Foreskin keratinocyte (primary cell): ENCODE measurements at places on chromosomes 7 and 10.

DNA sequence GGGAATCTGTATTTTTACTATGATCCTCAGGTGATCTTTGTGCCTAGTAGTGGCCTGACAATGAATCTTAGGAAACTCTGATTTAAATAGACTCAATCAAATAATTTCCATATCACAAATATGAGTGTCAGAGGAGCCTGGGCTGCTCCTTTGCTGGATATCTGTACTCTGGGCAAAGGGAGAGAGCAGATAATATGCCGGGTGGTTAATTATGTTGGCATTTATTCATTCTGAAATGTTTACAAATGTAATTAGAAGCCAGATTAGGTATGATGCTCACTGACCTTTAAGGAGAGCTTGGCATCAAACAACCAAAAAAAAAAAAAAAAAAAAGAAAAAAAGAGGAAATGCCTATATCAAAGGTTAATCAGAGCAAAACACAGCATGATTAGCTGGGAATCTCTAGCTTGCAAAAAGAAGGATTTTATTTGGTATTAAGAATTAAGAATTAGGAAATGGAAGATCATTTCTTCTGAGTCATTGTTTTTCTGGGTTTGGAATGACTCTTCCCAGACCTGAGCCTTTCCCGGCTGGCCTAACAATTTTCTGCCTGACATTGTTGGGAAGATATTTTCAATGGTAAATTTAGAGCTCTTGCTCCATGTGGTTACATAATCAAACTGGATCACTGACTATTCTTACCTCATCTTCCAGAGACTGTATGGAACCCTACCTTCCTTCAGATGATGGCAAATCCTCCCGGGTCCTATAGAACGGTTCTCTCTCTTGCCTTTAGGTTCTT is 365.3 kb downstream of the REEP3 start:
- no peak for DNase-seq

DNA sequence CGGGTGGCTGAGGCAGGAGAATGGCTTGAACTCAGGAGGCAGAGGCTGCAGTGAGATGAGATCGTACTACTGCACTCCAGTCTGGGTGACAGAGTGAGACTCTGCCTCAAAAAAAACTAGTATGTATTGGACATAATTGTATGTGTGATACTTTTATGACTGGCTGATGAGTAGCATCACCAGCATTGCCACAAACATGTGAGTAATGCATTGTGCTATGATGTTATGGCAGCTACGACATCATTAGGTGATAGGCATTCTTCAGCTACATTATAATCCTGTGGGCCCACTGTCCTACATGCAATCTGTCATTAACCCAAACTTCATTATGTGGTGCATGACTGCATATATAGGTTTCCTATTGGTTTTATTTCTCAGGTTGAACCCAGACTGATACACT is 352.4 kb downstream of the GALNT17 start:
- no peak for DNase-seq

DNA sequence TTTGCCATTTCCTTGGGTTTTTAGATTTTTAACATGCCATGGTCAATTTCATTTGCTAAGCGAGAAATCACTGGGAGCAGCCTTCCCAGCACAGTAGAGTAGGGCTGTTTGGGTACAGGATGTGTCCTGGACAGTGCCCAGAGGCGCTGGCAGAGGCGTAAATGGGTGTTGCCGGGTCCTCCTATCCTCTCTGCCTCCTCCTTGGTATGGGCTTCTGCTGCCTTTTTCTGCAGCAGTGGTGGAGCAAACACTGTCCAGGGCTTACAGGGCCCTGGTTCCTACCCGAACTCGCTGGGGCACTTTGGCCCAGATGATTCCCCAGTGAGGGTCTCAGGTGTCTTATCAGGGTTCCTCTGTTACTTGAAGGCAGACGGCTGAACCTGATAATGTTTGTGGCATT is 298.3 kb downstream of the RPS24 start:
- DNase-seq = no peak

DNA sequence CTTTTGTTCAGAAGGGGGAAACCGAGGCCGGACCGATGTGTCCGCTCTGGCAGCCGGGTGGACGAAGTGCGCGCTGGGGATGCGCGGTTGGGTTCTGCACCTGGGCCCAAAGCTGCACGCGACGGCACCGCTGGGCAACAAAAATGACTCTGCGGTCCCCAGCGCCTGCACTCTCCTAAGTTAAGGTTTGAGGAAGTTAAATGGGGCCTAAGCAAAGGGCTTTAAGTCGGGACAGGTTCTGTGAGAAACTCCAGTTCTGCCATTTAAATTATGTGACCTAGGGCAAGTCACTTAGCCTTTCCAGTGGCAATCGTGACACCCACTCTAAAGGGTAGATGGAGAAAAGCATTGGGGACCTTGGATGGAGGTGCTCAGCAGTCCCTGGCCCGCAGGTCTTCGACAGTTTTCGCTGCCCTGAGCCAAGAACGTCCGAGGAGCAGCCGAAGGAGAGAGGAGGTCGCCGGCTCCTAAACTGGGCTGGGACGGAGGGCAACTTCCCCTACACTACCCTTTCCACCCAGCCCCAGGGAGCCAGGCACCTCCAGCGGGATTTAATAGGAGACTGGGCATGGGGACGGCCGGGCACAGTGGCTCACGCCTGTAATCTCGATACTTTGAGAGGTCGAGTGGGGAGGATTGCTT is 534 bp upstream of the ACBD5 start:
- peak; percentile 47 for DNase-seq

DNA sequence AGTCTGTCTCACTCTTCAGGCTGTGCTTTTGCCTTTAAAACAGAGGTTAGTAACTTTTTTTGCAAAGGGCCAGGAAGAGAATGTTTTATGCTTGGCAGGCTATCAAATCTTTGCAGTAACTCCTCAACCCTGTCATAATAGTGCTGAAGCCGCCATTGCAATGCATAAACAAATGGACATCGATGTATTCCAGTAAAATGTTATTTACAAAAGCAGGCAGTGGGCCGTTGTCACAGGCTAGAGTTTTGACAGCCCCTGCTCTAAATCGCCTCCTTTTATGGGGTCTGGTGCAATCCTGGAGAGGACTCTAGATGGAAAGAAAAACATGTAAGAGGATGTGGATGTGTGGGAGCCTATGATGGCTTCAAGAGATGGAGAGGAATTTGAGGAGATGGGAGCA is 568.3 kb downstream of the TYW1 start:
- DNase-seq = no peak

GRCh38 chr7:2301511-2301863 is 12.8 kb downstream of the SNX8 start:
- DNase-seq = no peak

GRCh38 chr7:85090143-85090542 is 96.7 kb downstream of the SEMA3D start:
- DNase-seq = no peak

GRCh38 chr7:153065051-153065450 is 305.5 kb downstream of the ACTR3B start:
- DNase-seq = no peak

- peak; percentile 50 for DNase-seq
Measured at GRCh38 chr7:99099499-99100077, 44.3 kb downstream of the SMURF1 start.

DNA sequence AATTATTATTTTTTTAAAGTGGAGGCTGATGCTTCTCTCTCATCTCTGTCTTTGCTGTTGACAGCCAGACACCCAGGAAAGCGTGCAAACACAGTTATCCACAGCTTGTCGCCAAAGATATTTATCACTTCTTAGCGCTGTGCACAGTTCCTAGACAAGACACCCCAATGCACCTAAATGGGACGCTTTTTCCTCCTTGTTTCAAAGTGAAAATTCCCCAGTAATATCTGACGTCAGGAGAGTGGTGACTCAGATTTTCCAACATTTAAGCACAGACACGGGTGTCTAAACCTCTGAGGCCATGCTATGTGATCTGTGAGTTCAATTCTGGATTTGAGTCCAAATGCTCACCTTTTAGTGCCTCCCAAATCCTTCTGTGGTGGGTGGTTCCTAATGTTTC is 151.6 kb downstream of the EMX2 start:
- DNase-seq = peak; percentile 43

GRCh38 chr10:51405580-51406351 is 293.6 kb downstream of the CSTF2T start:
- DNase-seq = peak; percentile 49

- peak; percentile 2 for DNase-seq
Measured at GRCh38 chr7:3215624-3216585, 85.1 kb upstream of the SDK1 start.

GRCh38 chr10:61643316-61643751 is 19.4 kb upstream of the CABCOCO1 start:
- no peak for DNase-seq

- DNase-seq = peak; percentile 7
Measured at GRCh38 chr7:114530057-114530611, 115.5 kb downstream of the FOXP2 start.

DNA sequence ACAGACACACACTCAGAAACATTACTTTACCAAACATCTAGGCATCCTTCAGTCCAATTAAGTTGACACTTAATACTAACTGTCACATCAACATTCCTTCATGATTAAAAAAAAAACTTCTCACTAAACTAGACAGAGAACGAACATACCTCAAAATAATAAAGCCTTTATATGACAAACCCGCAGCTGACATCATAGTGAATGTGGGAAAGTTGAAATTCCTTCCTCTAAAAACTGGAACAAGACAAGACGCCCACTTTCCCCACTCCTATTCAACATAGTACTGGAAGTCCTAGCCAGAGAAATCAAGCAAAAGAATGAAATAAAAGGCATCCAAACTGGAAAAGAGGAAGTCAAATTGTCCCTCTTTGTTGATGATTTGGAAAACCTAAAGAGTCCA is 96.9 kb upstream of the PPP1R9A start:
- DNase-seq = no peak

DNA sequence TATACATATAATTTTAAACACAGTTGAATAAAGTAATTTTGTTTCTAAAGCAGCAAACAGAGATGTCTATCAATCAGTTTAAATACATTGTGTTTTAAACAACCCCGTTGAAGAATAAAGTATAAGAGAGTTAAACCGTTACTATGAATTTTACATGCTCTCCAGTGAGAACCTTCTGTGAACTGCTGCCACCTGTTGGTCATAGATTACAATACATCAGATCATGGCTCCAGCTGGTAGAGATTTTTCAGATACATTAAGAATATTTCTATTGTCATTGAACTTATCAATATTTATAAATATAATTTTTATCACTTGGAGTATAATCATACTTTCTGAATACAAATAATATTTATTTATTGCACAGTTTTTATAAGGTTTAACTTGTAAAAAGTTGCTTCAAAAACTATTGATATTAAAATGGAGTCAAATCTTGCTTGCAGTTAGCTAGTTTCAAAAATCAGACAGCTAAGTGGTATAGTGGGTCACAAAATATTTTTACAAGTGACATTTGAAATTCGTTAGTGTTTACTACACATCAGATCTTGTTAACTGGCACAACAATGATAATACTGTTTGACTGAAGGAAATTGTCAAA is 561.2 kb upstream of the PHF14 start:
- DNase-seq = no peak

- DNase-seq = peak; percentile 68
Measured at GRCh38 chr7:50869108-50869725, 86.5 kb upstream of the GRB10 start.

GRCh38 chr10:29245476-29245875 is 43.4 kb upstream of the LYZL1 start:
- no peak for DNase-seq

- DNase-seq = no peak
Measured at GRCh38 chr7:85573346-85573745, 386.5 kb upstream of the SEMA3D start.

- DNase-seq = no peak
Measured at GRCh38 chr10:48251152-48251524, 23.4 kb downstream of the FRMPD2 start.

GRCh38 chr10:97596101-97597082 is 6.9 kb downstream of the C10orf62 start:
- DNase-seq = peak; percentile 59

- no peak for DNase-seq
Measured at GRCh38 chr7:28088032-28088431, 92.6 kb downstream of the JAZF1 start.

GRCh38 chr10:120998251-120998650 is 147.1 kb downstream of the WDR11 start:
- no peak for DNase-seq

DNA sequence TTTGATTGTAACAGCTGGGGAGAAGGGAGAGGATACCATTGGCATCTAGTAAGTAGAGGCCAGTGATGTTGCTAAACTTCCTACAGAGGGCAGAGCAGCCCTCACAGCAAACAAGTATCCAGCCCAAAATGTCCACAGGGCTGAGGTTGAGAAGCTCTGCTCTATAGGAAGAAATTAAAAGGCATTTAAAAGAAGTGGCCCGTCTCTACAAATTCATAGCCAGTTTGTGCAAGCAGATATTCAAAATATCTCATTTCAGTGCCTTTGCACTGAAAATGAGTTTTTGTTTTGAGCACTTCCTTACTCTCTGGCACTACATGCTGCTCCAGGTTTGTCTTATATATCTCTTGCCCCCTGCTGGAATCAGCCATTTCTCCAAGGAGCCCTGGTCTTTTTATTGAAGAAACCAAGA is 330.0 kb downstream of the BBS9 start:
- peak; percentile 52 for DNase-seq

- no peak for DNase-seq
Measured at GRCh38 chr7:1940863-1941262, 270.8 kb downstream of the ELFN1 start.

DNA sequence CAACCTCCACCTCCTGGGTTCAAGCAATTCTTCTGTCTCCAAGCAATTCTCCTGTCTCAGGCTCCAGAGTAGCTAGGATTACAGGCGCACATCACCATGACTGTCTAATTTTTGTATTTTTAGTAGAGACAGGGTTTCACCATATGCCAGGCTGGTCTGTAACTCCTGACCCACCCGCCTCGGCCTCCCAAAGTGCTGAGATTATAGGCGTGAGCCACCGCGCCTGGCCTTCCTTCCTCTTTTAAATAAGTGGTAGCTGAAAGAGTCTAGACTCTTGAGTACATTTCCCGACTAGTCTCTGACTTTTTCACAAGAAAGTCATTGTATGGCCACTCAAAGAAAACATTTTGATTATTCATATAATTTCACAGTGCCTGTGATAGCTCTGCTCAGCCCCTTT is 636.2 kb upstream of the ANKRD30A start:
- no peak for DNase-seq

DNA sequence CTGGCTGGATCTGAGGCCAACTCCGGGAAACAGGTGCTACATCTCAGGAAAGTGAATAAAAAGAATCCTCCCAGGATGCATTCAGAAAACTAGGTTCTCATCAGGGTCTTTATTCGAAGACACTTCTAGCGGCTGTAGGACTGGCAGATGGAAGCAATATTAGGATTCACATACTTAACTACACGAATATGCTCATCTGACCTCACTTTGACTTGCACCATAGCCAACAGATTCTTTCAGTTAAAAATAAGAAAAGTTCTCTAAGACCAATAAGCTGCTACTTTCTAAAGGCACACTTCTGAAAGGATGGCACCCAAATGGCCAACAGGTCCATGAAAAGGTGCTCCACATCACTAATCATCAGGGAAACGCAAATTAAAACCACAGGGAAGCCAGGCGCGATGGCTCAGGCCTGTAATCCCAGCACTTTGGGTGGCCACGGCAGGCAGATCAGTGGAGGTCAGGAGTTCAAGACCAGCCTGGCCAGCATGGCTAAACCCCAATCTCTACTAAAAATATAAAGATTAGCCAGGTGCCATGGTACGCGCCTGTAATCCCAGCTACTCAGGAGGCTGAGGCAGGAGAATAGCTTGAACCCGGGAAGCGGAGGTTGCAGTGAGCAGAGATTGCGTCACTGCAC is 258.0 kb downstream of the ZMYND11 start:
- DNase-seq = no peak
